ENCODE measurements at places on chromosomes 4 and X.

GRCh38 chr4:154961263-154961662 lies 180.2 kb downstream of the RBM46 start:
- DNase-seq: no peak

GRCh38 chrX:148940411-148940996 lies 440.1 kb downstream of the AFF2 start:
- no peak for DNase-seq

- DNase-seq: no peak
These were observed 218.8 kb downstream of the MAGEB17 start for GRCh38 chrX:16386126-16386525.

DNA sequence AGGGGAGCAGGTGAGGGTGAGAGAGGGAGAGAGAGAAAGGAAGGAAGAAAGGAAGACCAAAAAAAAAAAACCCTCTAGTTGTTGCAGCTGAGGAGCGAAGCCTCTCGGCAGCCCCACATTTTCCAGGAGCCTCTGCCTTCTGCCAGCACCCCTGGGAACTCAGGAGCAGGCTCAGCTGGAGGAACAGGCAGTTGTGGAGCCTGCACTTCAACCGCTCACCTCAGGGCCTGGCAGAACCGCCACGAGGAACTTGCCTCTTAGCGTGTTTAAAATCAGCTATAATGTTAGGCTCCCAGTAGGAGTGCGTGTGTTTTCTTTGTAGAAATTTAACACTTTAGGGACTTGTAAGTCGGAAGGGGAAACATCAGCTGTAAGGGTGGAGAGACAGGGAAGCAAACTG lies 65.7 kb downstream of the SEL1L3 start:
- DNase-seq: no peak

DNA sequence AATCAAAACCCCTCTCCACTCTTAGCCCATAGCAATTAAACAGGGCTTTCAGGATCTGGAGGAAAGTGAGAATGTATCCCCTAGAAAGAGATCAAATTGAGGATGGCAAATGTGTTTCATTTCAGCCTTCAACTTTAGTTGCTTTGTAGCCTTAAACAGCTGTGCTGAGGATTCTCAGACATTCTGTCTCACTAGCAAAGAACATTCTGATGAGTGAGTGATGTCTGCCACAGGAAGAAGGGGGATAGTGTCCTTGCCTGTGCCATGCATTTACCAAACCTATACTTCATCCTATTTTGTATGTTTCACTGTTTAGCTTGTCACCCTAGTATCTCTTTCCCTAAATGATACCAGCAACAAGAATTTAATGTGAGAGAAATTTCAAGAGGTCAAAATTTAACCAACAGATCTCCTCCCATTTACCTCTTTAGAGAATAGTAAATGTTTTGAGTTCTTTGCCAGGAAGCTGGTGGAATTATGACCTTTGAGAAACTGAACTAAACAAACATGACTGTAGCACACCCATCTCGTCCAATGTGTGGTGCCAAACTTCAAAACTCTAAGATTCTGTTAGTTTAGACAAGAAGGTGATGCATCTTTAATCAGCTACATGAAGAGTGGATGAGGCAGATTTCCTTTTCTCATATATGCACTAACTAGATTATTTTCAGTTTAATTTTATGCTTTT lies 165.6 kb downstream of the PALLD start:
- DNase-seq: no peak

- no peak for DNase-seq
These were observed 46.5 kb downstream of the RFC1 start for GRCh38 chr4:39319676-39320075.

GRCh38 chr4:3706111-3706511 lies 60.1 kb upstream of the ADRA2C start:
- no peak for DNase-seq

DNA sequence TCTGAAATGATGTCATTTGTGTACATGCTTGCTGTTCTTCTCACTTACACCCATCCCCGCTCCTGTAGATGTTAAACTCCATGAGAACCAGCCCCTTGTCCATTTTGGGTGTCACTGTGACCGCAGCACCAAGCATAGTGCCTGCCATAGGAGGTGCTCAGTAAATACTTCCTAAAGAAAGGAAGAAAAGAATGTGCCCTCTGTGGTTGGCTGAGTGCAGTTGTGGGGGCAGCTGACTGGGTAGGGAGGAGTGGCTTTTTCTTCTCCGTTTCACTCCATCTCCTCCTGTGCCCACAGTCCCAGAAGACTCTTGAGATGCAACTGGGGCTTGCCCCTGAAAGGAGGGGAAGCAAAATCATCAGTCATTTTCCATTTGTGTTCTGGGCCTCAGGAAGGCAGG lies 25.5 kb downstream of the PHEX start:
- no peak for DNase-seq

GRCh38 chr4:25666031-25666630 lies 10.5 kb downstream of the SLC34A2 start:
- DNase-seq: no peak

GRCh38 chr4:74311696-74312313 lies 3.5 kb downstream of the EPGN start:
- DNase-seq: no peak

- DNase-seq: no peak
These were observed 246.7 kb upstream of the ARSJ start for GRCh38 chr4:114226179-114226578.

- no peak for DNase-seq
These were observed 189.0 kb upstream of the FRMPD4 start for GRCh38 chrX:11949291-11949690.

DNA sequence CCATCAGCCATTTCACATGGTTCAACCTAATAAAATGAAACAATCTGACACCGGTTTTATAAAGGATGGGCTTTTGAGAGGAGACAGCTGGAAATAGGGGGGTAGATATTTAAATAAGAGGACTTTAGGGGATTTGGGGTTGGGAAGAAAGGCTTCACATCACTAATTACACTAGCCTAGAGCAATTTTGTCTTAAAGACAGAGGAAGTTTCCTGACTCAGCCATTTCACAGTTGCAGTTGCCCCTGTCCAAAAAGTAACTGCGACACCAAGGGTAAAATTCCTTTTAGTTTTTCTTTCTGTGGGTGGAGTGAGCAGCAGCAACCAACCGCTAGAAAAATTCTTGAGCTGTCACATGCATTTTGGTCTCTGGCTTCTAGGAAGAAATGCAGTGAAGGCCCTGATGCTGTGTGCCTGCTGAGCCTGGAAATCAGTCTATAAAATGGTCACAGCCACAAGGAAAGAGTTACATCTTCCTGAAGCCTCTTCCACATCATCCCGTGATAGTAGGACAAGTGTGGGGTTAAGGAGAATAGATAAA lies 233.6 kb downstream of the ZNF674 start:
- DNase-seq: no peak

- DNase-seq: no peak
These were observed 5.5 kb downstream of the CAMK2D start for GRCh38 chr4:113756005-113756410.

DNA sequence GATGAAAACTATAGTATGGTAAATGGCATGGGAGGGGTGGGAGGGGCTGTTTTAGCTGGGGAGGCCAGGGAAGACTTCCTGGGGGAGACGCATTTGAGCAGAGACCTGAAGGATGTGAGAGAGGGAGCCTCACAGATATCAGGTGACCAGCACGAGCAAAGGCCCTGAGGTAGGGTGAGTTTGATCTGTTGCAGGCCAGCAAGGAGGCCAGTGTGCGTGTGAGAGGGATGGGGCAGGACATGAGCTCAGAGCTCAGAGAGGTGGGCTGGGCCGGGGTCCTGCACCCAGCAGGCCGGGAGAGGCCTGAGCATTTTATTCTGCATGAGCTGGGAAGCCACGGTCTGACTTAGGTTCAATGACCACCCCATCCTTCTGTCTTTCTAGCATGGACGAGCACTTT lies 80.0 kb downstream of the PPP2R2C start:
- DNase-seq: no peak

GRCh38 chrX:135315864-135316263 lies 6.6 kb downstream of the ETDC start:
- DNase-seq: no peak

- no peak for DNase-seq
These were observed 121.4 kb downstream of the SPRY1 start for GRCh38 chr4:123517971-123518370.

- DNase-seq: no peak
These were observed 185.8 kb downstream of the ANKRD50 start for GRCh38 chr4:124526769-124527168.

- DNase-seq: no peak
These were observed 4.2 kb downstream of the MID1 start for GRCh38 chrX:10615931-10616774.

DNA sequence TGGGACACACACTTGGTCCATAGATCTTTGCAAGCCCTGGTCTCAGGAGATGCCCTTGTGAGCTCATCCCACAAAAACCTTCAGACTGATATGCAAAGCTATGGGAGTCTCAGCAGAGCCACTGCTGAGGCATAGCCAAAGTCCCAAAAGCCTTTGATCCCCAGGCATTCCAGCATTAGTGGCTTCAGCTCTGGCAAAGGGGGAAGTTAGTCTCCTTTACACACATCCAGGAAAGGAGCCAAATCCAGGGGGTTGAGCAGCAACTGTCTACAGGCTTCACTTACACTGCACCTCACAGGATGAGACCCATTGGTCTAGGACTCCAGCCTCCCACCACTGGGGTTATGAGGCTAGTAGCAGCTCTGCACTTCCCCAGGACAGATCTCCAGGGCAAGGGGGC lies 14.0 kb downstream of the PF4 start:
- DNase-seq: no peak

DNA sequence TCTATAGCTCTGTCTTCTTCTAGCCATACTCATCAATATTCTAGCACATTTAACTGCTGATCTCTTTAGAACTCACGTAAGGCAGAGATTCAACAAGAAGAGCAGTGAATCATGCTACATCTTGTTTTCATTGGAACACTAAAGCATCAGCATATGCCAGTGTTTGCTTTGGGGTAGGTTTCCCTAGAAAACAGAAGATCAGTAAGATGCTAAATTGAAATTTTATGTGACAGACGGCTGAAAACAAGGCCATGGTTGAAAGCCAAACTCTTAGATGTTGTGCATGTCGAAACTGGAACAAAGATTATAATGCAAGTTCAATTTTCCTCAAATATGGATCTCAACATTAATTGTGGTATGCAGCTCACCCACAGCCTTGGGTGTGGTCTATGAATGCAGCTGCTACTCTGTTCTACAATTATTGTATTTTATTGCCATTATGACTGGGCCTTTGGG lies 107.6 kb downstream of the PDLIM5 start:
- DNase-seq: no peak

- no peak for DNase-seq
These were observed 644.1 kb downstream of the MID1IP1 start for GRCh38 chrX:39445336-39445735.

DNA sequence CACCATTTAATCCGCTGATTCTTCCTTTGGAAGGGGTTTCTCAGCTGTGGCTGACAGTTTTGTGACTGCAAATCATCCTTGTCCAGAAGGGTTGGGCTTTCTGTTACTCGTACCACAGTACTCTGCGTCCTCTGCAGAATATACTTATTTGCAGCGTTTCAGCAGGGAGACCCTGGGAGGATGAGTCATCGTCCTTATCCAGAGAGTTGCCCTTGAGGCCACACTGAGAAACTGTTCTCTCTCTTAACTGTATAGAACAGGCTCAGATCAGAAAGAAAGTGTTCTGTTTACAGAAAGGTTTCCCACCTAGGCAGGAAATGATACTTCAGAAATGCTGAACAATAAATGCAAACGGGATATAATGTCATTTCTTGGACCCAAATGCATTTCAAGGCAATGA lies 47.8 kb upstream of the DDX53 start:
- no peak for DNase-seq

- no peak for DNase-seq
These were observed 60.3 kb upstream of the ZNF81 start for GRCh38 chrX:47776292-47777006.

DNA sequence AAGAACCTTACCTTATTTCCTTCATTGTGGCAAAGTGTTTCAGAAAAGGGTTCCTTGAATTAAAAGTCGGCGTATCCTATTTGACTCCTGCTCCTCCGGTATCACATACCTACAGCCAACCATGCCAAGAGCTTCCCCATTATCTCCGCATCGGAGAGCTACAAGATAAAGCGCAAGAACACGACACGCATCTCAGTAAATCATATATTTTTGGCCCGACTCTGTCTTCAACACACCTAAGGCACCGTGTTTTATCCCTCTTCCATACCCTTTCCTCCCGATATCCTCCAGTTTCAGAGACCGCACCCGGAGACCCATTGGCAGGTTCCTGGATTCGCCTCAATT lies 497 bp upstream of the THAP9 start:
- DNase-seq: no peak

DNA sequence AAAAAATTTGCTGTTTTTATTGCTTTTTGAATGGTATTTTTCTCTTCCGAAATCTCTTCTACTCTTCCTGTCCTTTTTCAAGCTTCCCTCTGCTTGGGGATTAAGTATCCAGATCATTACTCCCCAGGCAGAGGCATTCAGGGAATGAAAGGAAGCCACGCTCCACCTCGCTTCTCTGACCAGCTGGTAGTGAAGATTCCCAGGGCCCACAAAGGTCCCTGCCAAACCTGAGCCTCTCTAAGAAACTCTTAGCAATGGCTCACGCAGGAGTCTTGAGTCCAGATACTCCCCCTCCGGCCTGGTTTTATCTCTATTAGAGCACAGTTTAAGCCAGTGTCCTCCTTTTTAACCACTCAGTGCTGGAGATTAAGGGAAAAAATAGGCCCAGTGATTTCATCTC lies 51.4 kb upstream of the SOD3 start:
- no peak for DNase-seq

DNA sequence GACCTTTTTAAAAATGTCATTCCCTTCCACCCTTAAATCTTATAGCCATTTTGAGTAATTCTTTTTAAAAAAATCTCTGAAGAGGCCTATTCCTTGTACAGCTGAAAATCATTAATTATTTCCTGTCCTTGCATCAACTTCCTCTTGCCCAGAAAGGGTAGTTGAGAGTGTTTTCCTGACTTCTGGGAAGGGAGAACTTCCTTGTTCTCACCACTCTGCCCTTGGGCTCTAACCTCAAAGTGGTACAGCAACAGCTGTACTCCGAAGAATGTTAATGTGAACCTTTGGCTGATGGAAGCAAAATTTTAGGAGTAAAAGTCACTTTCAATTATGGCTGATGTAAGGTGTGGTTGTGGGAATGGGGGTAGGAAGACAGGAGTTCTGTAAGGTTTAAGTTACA lies 15.1 kb upstream of the FABP2 start:
- no peak for DNase-seq

GRCh38 chrX:7059859-7060258 lies 87.7 kb upstream of the STS start:
- DNase-seq: no peak

DNA sequence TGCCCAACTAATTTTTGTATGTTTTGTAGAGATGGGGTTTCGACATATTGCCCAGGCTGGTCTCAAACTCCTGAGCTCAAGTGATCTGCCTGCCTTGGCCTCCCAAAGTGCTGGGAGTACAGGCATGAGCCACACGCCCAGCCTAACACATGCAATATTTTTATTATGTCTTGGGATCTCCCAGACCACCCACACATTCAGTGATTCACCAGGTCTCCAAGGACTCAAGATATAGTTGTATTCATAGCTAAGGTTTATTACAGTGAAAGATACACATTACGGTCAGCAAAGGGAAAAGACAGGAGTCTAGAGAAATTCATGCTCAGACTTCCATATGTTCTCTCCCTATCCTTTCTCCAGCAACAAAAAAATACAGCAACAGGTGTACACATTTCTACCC lies 25.5 kb upstream of the FAM120C start:
- DNase-seq: no peak

- DNase-seq: no peak
These were observed 95.0 kb upstream of the SOX3 start for GRCh38 chrX:140599851-140600250.

All from stimulated activated CD4-positive, alpha-beta T cell treated with anti-CD3 and anti-CD28 coated beads, TNF-alpha, amount 100 ng/mL, for 4 hours (primary cell).